ENCODE measurements at places on chromosomes 6 and 20. TPM values are rescaled to one million over a fixed set of nuclear protein-coding genes. Genes with fewer than 3 reads are reported as not detected.
A peak's percentile ranks its signal among the peaks of the same experiment; 100 is the strongest.

KCNQ2 gene
- 0.27 TPM for total RNA-seq

DNA sequence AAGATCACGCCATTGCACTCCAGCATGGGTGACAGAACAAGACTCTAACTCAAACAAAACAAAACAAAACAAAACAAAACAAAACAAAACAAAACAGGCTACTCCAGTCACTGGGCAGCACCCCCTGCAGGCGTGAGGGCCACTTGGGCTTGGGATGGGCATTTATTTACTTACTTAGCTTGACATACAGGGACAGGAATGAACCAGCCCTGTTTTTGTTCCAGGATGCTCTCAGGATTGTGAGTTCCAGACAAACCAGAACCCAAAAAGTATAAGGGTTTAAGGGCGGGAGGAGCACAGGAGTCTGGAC is 4.0 kb upstream of the PTPN1 start:
- no peak for DNase-seq

GRCh38 chr20:46121184-46121930 is 3.2 kb downstream of the CD40 start:
- DNase-seq: no peak

SALL4 gene
- total RNA-seq: 3.1 TPM

GRCh38 chr6:105161421-105161820 is 18.4 kb downstream of the POPDC3 start:
- no peak for DNase-seq

- DNase-seq: no peak
These were observed 6.4 kb downstream of the PLTP start for GRCh38 chr20:45905505-45906079.

DNA sequence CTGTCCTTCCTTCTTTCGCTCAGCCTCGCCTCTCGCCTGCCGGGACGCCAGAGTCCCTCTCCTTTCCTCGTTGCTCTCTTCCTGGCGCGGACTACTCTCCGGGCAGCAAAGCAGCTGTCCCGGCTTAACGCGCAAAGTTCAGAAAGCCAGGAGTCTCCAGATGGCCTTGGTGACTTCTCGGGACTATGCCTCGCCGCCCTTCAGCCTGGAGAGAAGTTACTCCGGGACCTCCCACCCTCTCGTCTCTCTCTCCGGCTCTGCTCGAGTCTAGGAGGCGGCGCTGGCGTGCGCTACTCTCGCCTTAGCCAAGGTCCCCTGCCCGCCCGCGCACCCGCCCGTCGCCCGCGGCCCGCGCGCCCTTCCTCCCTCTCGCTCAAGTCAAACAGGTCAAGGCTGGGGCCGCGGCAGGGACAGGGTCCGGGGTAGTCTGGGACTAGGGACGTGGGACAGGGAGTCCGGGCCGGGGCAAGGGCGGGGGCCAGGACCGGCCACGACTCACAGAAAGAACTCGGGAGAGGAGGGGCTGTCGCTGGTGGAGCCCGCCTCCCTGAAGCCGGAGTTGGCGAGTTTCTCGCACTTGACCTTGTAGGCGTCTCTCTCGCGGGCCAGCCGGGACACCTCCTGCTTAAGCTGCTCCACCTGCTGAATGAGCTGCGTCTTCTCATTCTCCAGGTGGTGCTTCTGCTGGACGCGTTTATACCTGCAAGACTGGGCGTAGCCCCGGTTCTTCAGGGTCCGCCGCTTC is 1.5 kb downstream of the MAFB start:
- peak; percentile 97 for DNase-seq

- DNase-seq: no peak
These were observed 555.5 kb downstream of the PTPRT start for GRCh38 chr20:42634156-42634555.

GRCh38 chr6:46053039-46053933 is 37.6 kb upstream of the CLIC5 start:
- DNase-seq: no peak

BCAS1 gene
- not detected for total RNA-seq

DNA sequence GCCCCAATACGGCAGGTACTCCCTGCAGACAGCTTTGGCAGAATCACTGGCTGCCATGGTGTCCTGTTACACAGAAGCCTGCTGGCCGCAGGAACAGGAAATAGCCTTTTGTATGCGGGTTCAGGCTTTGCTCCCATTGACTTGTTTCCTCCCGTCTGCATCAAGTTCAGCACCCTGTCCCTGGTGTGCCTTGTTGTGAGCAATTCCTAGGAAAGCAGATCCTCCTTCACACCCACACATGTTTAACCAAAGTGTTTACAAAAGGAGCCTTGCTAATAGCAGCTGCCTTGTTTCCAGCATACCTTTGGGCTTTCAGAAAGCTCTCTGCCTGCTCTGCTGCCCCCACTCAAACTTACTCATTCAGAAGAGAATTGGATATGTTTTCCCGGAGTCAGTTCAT is 127.2 kb upstream of the SUPT3H start:
- DNase-seq: peak; percentile 8

ADAM33 gene
- total RNA-seq: 16.0 TPM

CEBPB gene
- total RNA-seq: 101 TPM

DNA sequence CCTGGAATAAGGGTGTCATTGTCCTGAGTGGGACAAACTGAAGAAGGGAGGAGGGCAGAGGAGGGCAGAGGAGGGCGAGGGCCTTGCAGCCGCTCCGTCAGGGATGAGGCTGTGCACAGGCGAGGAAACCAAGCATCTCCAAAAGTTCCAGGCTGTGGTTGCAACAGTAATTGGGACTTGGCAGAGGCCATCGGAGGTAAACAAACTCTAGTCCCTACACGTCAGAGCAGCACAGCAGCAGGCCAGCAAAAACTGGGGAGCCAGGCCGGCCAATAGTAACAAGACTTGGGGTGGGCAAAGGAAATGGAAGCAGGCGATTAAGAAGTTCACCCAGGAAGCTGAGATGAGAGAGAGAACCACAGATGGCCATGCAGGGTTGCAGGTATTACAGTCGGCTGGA is 142.8 kb downstream of the SMOC2 start:
- DNase-seq: no peak

GRCh38 chr6:43911354-43912115 is 141.5 kb downstream of the VEGFA start:
- peak; percentile 51 for DNase-seq

PSMG4 gene
- 19.6 TPM for total RNA-seq

DNA sequence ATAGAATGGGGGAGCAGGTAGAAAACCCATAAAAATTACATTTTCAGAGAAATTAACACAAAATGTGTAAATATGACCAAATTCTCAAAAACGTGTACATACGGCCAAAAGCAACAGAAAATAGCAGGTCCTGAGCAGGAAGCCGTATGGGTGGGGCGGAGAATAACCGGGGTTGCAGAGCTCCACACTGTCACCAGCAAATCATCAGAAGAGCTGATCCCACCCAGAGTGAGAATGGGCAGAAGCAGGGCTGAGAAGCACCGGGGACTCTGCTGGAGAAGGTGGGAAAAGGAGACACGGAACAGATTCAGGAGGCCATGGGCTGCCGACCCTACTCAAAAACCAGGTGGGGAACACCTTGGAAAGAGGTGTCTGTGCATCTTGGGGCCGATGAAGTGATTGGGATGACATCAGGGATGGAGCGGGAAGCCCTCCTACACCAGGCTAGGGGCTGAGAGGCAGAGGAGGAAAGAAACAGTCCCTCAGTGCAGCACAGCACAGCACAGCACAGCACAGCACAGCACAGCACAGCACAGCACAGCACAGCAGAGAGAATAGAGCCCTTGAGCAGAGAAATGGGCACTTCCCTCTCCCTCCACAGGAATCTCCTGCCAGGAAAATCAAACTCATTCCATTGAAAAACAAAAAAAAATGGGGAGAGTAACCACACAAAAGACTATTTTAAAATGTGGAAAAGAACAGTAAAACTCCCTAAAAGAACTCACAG is 22.3 kb downstream of the STX7 start:
- no peak for DNase-seq

- DNase-seq: no peak
These were observed 28.9 kb downstream of the TPD52L1 start for GRCh38 chr6:125182237-125183008.

MAS1 gene
- not detected for total RNA-seq

DNA sequence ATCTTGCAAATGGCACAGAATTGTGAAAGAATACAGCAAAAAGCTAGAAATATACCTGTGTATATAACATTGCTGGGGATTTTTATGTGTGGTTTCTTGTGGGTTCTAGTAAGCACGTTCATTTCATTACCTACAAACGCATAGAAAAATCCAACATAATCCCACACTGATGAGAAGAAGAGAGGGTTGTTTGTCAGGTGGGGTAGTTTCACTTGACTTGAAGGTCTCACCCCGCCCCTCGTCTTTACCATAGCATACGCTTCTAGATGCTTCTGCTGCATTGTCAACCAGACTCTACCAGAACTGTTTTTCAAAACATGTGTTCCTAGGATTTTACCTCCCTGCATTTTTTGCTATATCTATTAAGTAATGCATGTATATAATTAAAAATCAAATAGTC is 284.1 kb upstream of the TAB2 start:
- no peak for DNase-seq

GRCh38 chr6:142913036-142913510 is 31.9 kb downstream of the HIVEP2 start:
- DNase-seq: no peak

CD24 gene
- 2,171 TPM for total RNA-seq

JPH2 gene
- 2.3 TPM for total RNA-seq

- no peak for DNase-seq
These were observed 1.7 kb upstream of the VSTM2L start for GRCh38 chr20:37901240-37901639.

EFCAB8 gene
- total RNA-seq: not detected

- DNase-seq: no peak
These were observed 145.4 kb upstream of the BMP2 start for GRCh38 chr20:6622041-6622440.

GRCh38 chr6:168182366-168182765 is 103.4 kb upstream of the FRMD1 start:
- DNase-seq: no peak

SLC22A23 gene
- 21.8 TPM for total RNA-seq

KCNG1 gene
- not detected for total RNA-seq

GRCh38 chr20:60294632-60295031 is 336.4 kb downstream of the CDH26 start:
- DNase-seq: no peak

ULBP3 gene
- 2.4 TPM for total RNA-seq

BCAS4 gene
- 15.7 TPM for total RNA-seq

FAM209A gene
- not detected for total RNA-seq

GRCh38 chr20:52964131-52964530 is 8.0 kb upstream of the TSHZ2 start:
- DNase-seq: no peak

AKAP7 gene
- total RNA-seq: 12.5 TPM

All from thyroid gland (tissue), 4 donors.